Nucleus accumbens (tissue), 56 donors: ENCODE measurements at places on chromosomes 12 and 14.

DNA sequence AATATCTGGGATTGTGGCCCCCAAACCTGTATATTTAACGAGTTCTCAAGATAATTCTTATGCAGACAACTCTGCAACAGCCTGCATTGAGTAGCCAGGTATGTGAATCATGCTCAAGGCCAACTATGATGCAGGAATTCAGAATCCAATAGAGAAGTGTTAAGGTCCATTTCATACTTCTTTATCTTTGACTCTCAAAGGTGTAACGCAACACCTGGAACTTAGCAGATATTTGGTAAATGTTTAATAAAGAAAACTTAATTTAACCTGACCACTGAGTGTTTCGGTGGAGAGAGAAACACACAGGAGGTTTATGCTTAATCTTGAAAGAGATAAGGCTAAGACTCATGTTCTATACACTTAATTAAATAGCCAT lies 156.5 kb upstream of the PLEKHG7 start:
- no peak for DNase-seq

DNA sequence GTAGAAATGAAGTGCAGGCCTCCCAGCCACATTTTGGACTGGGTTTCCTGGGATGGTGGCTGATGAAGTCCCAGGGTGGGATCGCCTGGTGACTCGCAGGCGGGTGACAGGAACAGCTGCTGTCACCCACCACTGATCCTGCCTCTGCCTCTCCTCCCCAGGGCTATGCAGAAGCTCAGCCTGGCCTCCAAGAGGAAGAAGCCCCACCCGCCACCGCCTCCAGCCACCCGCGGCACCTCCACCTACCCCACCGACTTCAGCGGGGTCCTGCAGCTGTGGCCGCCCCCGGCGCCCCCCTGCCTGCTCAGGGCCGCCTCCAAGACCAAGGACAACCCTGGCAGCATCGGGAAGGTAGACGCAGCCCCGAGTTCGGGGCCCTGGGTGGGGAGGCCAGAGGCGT lies 28.3 kb downstream of the KIF26A start:
- no peak for DNase-seq

DNA sequence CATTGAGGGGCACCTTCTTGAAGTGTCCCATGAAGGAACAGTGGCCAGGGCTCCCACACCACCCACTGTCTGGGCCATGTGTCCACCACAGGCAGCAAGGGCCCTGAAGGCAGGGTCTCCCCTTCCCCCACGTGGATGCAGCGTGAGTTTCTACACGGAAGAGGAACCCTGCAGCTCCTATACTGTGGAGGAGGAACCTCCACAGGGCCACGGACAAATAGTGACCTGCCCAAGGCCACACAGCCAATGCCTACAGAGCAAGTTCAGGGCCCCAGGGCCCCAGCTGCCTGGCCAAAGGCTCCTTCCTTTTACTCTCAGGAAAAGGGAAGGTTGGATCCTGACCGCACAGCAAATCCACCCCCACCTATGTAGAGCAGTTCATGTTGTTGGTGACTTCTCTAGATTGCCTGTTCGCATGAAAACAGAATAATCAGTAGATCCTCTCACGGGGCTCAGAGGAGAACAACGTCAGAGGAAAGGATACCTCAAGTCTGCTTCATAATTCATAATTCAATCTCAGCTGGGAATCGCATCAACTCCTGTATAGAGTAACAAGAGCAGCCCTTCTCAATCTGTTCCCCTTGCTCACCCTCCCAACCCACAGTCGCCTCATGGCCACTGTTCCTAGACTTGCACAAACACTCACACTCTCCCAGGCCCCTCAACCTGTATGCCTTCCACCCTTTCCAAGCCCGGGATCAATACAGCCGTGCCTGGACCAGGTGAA lies 11.1 kb upstream of the KRT73 start:
- DNase-seq = no peak

- no peak for DNase-seq
Observed at GRCh38 chr14:91870001-91870400, 2.7 kb upstream of the TC2N start.

DNA sequence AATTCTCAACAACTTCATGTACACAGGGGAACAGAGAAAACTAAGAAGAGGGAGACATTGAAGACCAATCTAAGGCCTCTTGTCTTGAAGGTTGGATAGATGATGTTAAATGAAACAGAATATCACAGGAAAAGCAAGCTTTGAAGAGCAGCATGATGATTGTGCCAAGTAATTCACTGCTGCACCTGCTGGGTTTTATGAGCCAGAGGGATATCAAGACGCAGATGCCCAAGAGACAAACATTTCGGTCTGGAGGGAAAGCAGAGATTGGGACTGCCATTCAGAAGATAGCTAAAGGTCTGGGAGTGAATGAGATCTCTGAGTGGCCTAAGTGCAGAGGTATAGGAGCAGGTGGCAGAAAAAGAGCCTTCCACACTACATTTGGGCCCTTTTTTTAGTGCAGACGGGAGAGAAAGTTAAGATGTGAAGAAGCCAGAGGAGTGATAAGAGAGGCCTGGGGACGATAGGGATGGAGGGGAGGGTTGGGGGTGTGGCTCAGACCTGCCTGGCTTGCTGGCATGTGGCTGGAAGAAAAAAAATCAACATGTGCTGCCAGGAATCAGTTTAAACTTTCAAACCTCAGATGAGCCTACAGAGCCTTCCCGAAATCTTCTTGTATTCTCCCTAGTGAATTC lies 200.6 kb downstream of the AEBP2 start:
- no peak for DNase-seq

- DNase-seq = no peak
Observed at GRCh38 chr12:91225316-91225715, 42.7 kb upstream of the DCN start.

- no peak for DNase-seq
Observed at GRCh38 chr14:22466491-22466890, 122.5 kb downstream of the DAD1 start.

DNA sequence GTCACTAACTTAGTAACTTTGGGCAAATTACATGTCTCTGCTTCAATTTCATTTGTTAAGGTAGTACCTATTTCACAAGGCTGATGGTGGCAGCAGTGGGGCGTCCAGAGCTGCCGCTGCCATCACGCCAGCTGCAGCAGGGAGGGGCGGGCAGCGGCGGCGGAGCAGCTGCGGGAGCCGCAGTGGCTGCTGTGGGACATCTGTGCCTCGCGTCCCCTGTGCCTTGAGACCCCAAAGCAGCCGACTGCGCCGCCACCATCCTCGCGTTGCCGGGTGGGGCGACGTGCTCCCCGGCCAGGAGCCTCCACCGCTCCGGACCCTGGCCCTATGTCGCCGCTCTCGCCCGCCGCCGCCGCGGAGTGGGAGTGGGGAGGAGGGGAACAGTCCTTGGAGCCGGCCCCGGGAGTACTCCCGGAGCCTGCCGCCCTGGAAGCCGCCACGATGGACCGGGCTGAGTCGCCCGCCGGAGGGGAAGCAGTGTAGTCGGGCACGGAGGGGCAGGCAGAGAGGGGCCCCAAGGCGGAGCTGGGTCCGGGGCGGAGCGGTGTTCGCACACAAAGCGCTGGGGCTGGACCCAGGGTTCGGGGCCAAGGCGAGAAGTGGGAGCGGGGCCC lies 51.4 kb downstream of the A2M start:
- DNase-seq = peak; percentile 69

DNA sequence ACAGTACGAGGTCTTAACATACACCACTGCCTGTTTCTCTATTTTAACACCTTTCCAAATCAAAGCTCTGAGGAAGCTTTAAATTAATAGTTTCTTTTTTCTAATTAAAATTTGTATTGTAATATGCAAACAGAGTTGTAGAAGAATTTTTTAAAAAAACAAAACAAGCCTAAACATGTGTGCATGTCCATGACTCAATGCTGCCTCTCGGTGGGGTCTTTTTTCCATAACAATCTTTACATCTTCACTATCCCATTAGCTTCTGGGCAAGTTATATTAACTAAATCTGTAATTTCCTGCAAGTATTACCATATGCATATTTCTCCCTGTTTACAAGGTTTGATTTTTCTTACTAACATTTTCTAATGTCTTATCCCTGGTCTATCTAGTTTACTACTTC lies 143.9 kb upstream of the NAV3 start:
- DNase-seq = no peak

GRCh38 chr12:2171672-2172426 lies 119.1 kb downstream of the CACNA1C start:
- no peak for DNase-seq
